H1 (cell line): ENCODE measurements at places on chromosomes 1 and 21. TPM values are rescaled to one million over a fixed set of nuclear protein-coding genes. Genes with fewer than 3 reads are reported as not detected.

The CFH gene
- total RNA-seq: not detected in 2 replicates

The OPTC gene
- 0.78 and 1.1 TPM in 2 replicates for total RNA-seq

The ATP6V1G3 gene
- total RNA-seq: not detected in 2 replicates

The RPL5 gene
- 1,464 and 1,506 TPM in 2 replicates for total RNA-seq

The IVL gene
- not detected in 2 replicates for total RNA-seq
